ENCODE measurements at places on chromosomes 2 and 18.
A peak's percentile ranks its signal among the peaks of the same experiment; 100 is the strongest.

DNA sequence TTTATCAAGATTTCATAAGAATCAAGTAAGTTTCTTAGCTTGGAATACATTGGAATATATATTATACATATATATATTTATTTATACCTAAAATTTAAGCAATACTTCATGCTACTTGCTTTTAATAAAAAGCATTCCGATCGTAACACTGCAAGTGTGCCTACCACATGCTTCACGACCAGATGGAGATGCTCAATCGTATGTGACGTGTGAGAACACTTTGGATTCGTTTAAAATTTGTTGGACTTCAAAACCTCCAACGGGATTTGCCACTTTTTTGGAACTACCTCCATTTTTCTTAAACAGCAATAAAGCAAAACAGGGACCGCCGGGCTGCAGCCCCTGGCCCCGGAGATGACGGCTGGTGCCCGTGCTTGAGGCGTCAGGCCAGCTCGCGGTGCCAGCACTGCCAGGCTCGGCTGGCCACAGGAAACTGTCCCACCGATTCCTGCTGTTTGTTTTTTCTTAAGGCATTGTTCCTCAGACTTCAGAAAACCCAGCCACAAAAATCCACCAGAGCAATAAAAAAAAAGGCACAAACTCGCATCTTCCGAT, 204.1 kb downstream of the TWIST2 start:
- no peak for DNase-seq

DNA sequence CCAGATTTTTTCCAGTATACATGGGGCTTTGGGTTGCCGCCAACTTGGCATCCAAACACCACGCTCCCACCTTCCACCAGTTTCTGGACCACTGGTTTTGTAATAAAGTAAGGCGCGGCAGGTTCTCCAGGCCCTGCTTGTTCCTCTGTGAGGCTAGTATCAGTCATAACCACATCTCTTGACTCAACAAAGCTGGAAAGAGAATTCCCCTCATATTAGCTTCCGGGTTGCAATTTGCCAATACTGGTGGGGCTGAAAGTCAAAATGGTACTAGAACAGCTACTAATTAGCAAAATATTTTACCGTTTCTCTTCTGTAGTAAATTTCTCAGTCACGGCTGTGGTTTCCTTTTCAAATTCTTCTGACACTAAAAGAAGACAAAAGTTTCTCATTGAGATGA, 25.0 kb downstream of the TTN start:
- DNase-seq = no peak

- DNase-seq = no peak
These were observed 218.2 kb upstream of the CELF4 start for GRCh38 chr18:37783771-37784170.

DNA sequence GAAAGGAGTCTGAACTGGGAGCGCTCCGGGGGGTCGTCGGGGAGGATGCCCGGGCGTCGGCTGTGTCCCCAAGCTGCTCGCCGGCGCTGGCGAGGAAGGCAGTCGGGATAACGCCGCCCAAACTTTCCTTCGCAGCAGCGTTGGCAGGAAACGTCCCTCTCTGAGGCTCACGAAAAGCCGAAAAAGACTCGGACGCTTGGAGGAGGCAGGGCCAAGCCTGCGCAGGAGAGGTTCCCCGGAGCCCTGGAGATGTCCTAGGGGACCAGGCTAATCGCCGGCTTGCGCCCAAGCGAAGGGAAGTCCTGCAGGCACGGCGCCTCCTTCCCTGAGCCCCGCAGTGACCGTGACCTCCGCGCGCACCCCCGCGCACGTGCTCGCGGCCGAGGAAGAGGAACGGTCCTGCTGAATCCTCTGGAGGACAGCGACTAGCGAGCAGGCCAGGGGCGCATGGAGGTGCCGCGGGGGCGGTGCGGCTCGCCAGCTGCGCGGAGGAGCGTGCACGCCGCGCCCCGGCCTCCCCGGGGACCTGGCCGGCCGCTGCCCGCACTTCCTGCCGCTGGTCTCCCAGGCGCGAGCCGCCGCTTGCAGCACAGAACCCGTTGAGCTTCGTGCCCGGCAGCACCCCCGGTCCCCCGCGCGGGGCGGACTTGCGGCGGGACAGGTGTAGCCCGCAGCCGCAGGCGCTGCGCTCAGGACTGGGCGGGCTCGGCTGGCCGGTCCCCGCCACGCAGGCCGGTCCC, at the start of gene SH3RF3:
Gene SH3RF3 (plus strand): TSS at position 590 of the 740 bp plus-strand sequence.
- peak; percentile 46 for DNase-seq
